Activated T-helper 2 cell treated with anti-CD3 and anti-CD28 coated beads, Interferon-gamma antibody, Interleukin-2, Interleukin-4, amounts not matched to agents 10 μg/mL and 5 μg/mL and 100 μg/mL, durations not matched to agents 14 hours and 24 hours and 36 hours (primary cell): ENCODE measurements at places on chromosomes 2 and 18. TPM values are rescaled to one million over a fixed set of nuclear protein-coding genes. Genes with fewer than 3 reads are reported as not detected.

The IL36G gene
- total RNA-seq, result not detected in 2 replicates

The ABCG5 gene
- 0.14 TPM in 2 replicates for total RNA-seq

The KCNG3 gene
- total RNA-seq, result 0.14 and 0.16 TPM in 2 replicates

The CFAP221 gene
- not detected in 2 replicates for total RNA-seq

The NPAS2 gene
- total RNA-seq, result 4.2 and 5.6 TPM in 2 replicates

The KCMF1 gene
- 82.6 and 86.3 TPM in 2 replicates for total RNA-seq

The SNTG2 gene
- not detected in 2 replicates for total RNA-seq

The PSMA8 gene
- 1.2 and 1.4 TPM in 2 replicates for total RNA-seq

The HAAO gene
- 5.1 and 5.8 TPM in 2 replicates for total RNA-seq

The TCF4 gene
- 5.5 and 8.4 TPM in 2 replicates for total RNA-seq

The TSPYL6 gene
- not detected in 2 replicates for total RNA-seq

The IL18RAP gene
- 6.0 and 6.8 TPM in 2 replicates for total RNA-seq

- DNase-seq, result no peak
- H3K36me3 ChIP-seq, result no peaks in the 10 kb centered on the region
- H3K4me1 ChIP-seq, result no peaks in the 10 kb centered on the region
- H3K4me3 ChIP-seq, result no peak overlapping the region
- no peaks in the 10 kb centered on the region for H3K27me3 ChIP-seq
These were observed 81.0 kb downstream of the GPR39 start for GRCh38 chr2:132497591-132497990.

DNA sequence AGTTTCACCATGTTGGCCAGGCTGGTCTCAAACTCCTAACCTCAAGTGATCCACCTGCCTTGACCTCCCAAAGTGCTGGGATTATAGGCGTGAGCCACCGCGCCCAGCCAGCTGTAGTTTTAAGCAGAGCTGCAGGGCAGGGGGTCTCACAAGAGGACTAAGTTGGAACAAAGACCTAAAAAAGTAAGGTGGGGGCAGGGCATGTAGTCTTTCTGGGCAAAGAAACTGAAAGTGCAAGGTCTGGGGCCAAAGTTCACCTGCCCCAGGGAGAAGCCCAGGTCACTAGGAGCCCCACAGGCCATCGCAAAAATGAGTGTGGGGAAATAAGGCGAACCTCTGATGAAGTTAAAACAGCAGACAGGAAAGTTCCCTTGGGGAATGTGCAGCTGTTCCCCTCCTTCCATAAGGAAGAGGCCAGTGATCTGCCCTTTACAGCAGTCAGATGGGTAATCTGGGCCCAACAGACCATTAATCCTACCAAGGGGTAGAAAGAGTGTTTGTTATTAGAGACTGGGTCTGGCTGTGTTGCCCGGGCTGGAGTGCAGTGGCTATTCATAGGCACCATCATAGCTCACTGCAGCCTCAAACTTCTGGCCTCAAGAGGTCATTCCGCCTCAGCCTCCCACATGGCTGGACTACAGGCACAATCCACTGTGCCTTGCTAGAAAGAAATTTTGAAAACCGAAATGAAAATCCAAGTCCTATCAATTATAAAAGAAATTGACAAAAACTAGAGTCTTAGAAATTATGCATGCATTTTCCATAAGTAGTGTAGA is 2.8 kb downstream of the SCLY start:
- peak overlapping the region; percentile 89 for H3K4me3 ChIP-seq
- H3K36me3 ChIP-seq, result peaks cover 74% of the 10 kb centered on the region
- no peak for DNase-seq

GRCh38 chr2:232505856-232506255 is 14.3 kb upstream of the PRSS56 start:
- no peak for DNase-seq
- no peak overlapping the region for H3K27ac ChIP-seq
- H3K36me3 ChIP-seq, result no peaks in the 10 kb centered on the region
- peaks cover 33% of the 10 kb centered on the region for H3K27me3 ChIP-seq

DNA sequence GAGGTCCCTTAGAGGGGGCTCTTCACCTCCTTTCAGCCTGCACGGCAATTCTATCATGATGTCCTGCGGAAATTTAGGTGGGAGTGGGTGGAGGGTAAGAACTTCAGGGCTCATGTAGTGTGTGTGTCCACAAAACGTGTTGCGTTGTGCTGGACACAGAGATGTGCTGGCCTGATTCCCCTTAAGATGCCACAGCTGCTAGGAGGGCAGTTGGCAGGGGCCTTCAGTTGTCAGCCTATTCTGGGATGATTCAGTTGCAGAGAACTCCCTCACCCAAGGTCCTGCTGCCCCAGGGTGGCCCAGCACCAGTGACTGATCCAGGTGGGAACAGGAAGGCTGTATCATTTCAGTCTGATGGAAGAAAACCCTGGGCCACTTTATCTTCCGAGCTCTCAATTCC is 1.0 kb upstream of the HJURP start:
- peak overlapping the region; percentile 97 for H3K4me3 ChIP-seq
- peaks cover 7% of the 10 kb centered on the region for H3K27me3 ChIP-seq
- H3K4me1 ChIP-seq, result peaks cover 45% of the 10 kb centered on the region

GRCh38 chr2:132665401-132666140 is 4.4 kb downstream of the LYPD1 start:
- H3K27me3 ChIP-seq, result peaks cover 9% of the 10 kb centered on the region
- no peak overlapping the region for H3K4me3 ChIP-seq
- no peaks in the 10 kb centered on the region for H3K4me1 ChIP-seq
- H3K27ac ChIP-seq, result no peak overlapping the region

DNA sequence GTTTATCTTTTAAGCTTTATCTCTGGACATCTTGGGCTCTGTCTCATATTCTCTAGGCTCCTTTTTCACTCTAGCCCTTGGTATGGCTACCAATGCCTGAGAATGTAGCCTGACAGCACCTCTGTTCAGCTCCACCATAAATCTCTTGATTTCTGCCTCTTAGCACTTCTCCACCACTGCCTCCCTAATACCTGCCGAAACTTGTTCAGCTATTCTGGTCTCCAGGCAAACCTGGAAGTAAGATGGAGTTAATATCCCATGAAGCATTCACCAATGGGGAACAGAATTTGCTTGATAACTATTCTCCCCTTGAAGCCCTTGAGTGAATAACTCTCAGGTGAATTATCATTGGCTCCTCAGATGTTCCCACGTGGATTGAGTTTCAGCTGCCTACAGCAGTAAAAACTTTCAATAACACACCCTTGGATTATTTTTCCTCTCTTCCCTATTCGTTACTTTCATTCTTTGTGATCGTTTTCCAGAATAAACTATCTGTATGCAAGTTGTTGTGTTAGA is 145.6 kb downstream of the EVA1A start:
- H3K36me3 ChIP-seq, result no peaks in the 10 kb centered on the region
- H3K4me1 ChIP-seq, result peaks cover 6% of the 10 kb centered on the region
- no peak overlapping the region for H3K4me3 ChIP-seq
- peaks cover 4% of the 10 kb centered on the region for H3K27me3 ChIP-seq
- DNase-seq, result no peak

DNA sequence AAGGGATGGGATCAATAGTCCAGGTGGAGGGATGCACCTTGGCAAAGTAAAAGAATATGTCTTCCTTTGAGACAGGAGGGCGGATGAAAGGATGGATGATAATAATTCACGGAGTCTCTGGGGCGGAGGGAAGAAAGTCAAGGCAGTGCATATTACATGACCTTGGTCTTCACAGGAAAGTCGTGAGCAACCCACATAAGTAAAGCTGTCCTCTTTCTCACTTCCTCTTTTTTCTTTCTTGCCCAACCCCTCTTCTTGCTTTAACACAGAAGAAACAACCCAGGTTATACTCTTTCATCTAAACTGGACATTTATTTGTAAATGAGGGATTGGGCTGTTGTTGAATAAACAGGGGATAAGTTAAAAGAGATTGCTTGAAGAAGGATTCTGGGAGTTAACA is 168.7 kb upstream of the SKOR2 start:
- DNase-seq, result no peak
- peaks cover 1% of the 10 kb centered on the region for H3K4me1 ChIP-seq
- no peak overlapping the region for H3K27ac ChIP-seq
- H3K27me3 ChIP-seq, result peaks cover 19% of the 10 kb centered on the region

DNA sequence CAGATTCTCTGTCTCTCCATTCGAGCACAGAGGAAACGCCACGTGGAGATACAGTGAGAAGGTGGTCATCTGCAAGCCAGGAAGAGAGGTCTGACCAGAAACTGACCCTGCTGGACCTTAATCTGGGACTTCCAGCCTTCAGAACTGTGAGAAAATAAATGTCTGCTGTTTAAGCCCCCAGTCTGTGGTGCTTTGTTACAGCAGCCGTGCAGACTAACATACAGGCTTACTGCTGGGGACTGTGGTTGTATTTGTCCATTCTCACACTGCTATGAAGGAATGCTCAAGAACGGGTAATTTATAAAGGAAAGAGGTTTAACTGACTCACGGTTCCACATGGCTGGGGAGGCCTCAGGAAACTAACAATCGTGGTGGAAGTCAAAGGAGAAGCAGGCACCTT is 432.7 kb downstream of the IRS1 start:
- H3K4me3 ChIP-seq, result no peak overlapping the region
- DNase-seq, result no peak
- no peak overlapping the region for H3K27ac ChIP-seq
- no peaks in the 10 kb centered on the region for H3K27me3 ChIP-seq

GRCh38 chr18:74623047-74623816 is 25.6 kb downstream of the ZNF407 start:
- H3K36me3 ChIP-seq, result no peaks in the 10 kb centered on the region
- H3K4me1 ChIP-seq, result peaks cover 4% of the 10 kb centered on the region
- no peak overlapping the region for H3K4me3 ChIP-seq
- no peaks in the 10 kb centered on the region for H3K27me3 ChIP-seq

DNA sequence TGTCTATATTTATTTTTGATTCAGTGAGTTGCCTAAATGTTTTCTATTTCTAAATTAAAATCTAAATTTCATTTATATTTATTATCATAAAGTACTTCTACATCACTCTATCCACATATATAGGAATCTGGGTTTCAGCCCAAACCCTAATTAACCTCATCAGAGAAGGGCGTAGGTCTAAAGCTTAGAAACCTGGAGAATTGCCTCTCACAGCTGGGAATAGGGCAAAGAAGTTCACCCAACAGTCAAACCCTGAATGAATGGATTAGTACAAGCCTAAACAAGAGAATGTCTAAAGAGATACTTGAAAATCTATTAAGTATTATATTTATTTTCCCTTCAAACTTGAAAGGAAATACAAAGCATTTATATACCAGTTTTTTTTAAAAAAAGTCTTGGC is 26.2 kb downstream of the TFPI start:
- H3K27ac ChIP-seq, result no peak overlapping the region
- no peaks in the 10 kb centered on the region for H3K27me3 ChIP-seq
- H3K4me1 ChIP-seq, result no peaks in the 10 kb centered on the region

GRCh38 chr2:191670076-191670475 is 7.9 kb upstream of the NABP1 start:
- H3K27ac ChIP-seq, result no peak overlapping the region
- H3K4me1 ChIP-seq, result peaks cover 23% of the 10 kb centered on the region
- no peak for DNase-seq
- H3K27me3 ChIP-seq, result no peaks in the 10 kb centered on the region

GRCh38 chr2:10982931-10983701 is 71.4 kb downstream of the KCNF1 start:
- H3K27me3 ChIP-seq, result no peaks in the 10 kb centered on the region
- H3K36me3 ChIP-seq, result no peaks in the 10 kb centered on the region
- no peak for DNase-seq
- H3K27ac ChIP-seq, result no peak overlapping the region

DNA sequence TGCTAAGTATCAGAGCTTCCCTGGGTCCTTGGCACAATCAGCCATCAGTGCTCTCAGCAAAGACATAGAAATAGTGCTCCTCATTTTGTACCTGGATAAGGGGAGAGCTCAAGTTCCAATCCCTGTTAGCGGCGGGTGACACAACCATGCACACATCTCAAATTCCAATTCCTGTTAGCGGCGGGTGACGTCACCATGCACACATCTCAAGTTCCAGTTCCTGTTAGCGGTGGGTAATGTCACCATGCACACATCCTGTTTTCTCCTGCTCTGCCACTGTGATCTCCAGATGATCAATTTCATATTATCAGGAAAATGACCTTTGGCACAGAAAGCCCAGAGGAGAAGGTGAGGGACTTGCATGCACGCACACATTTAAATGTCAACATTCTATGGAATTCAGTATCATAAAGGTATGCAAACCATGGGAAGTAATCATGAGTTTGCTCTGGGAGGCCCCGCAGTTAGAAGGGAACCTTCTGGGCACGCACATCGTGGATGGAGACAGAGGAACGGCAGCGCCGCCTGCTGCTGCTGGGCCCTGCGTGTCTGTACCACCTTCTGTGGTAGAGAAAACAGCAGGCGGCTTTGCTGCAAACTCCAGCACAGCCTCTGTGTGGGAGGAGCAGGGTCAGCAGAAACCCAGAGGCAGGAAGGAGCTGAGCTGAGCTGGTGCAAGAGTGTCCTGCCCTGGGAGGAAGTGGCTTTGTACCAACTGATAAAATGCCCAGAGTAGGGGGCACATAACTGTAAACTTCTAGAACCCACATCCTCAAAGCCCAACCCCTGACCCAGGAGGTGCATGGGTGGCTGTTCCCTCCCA is 77.8 kb downstream of the MBP start:
- peaks cover 62% of the 10 kb centered on the region for H3K4me1 ChIP-seq
- peak; percentile 80 for DNase-seq
- no peaks in the 10 kb centered on the region for H3K27me3 ChIP-seq

- no peaks in the 10 kb centered on the region for H3K27me3 ChIP-seq
- H3K27ac ChIP-seq, result no peak overlapping the region
- H3K4me1 ChIP-seq, result no peaks in the 10 kb centered on the region
- no peaks in the 10 kb centered on the region for H3K36me3 ChIP-seq
These were observed 410.6 kb upstream of the FIGN start for GRCh38 chr2:164146441-164146840.

- H3K27ac ChIP-seq, result no peak overlapping the region
- no peak overlapping the region for H3K4me3 ChIP-seq
- peaks cover 17% of the 10 kb centered on the region for H3K4me1 ChIP-seq
- DNase-seq, result no peak
These were observed 222.8 kb upstream of the HS6ST1 start for GRCh38 chr2:128541448-128541847.

DNA sequence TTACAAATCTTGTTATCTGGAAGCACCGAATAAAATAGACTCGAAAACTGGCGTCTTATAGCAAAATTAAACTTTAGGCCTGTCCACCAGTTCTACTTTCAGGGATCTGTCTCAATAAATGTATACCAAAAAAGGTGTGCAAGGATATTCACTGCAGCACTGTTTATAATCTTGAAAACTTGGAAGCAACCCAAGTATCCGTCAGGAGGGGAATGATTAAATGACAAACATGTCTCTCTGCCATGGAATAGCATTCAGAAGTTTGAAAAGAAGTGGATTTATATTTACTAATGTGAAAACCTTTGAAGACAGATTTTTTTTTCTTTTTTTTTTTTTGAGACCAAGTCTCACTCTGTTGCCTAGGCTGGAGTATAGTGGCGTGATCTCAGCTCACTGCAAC is 32.3 kb upstream of the SATB2 start:
- H3K27me3 ChIP-seq, result peaks cover 4% of the 10 kb centered on the region
- no peak for DNase-seq
- H3K4me3 ChIP-seq, result no peak overlapping the region
- no peaks in the 10 kb centered on the region for H3K4me1 ChIP-seq
- no peaks in the 10 kb centered on the region for H3K36me3 ChIP-seq
- no peak overlapping the region for H3K27ac ChIP-seq

DNA sequence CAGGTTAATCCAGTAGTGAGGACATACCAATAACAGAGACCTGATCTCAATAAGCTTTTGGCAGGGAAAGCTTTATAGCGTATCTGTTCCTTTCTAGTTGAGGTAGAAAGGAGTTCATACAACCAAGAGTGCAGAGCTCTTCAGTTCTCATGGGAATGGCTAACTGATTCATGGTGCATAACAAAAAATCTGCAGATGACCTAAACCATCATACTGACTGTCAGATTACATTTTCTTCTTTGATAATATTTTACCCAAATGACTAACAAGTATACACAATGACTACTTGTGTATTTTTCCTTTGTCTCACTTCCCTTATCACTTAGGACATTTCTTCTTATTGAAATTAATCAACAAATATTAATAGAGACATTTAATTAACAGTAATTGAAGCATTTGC is 140.0 kb upstream of the SERTAD2 start:
- no peak overlapping the region for H3K27ac ChIP-seq
- H3K27me3 ChIP-seq, result peaks cover 21% of the 10 kb centered on the region
- no peak for DNase-seq
- H3K4me1 ChIP-seq, result no peaks in the 10 kb centered on the region
